Hepatocyte (in vitro differentiated cells): ENCODE measurements at places on chromosomes 7 and 10. TPM values are rescaled to one million over a fixed set of nuclear protein-coding genes. Genes with fewer than 3 reads are reported as not detected.
A peak's percentile ranks its signal among the peaks of the same experiment; 100 is the strongest.

DNA sequence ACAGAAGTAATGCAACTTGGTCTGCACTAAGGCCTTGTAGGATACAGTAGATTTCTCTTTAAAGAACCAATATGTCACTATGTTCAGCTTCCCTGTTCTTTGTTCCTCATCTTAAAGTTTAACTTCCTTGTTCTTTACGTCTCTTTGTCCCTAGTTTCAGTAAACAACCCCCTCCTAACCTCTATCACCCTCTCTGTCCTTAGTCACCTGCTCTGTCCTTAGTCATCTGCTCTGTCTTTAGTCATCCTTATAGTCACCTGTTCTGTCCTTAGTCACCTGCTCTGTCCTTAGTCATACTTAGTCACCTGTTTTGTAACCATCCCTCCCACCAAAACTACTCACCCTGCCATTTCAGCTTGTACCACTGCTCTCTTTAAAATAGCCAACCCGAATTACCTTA, 144.6 kb upstream of the TMEM106B start:
- peak; percentile 28 for DNase-seq

GRCh38 chr7:26278770-26279169, 12.9 kb upstream of the SNX10 start:
- DNase-seq: no peak

DNA sequence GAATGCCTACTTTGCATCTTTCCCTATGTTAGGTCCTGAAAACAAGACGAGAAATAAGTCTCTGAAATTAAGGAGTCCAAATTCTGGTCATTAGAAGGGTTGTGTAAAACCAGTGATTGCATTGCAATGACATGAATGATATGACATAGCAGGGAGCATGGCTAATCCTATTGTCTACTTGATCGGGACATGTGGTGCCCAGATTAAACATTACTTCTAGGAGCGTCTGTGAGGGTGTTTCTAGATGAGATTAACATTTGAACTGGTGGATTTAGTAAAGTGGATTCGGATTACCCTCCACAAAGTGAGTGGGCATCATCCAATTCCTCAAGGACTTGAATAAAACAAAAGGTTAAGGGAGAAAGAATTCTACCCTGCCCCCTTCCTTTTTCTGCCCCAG, 434.9 kb upstream of the KLF6 start:
- DNase-seq: no peak

GRCh38 chr10:427761-428519, 261.5 kb downstream of the DIP2C start:
- DNase-seq: no peak

DNA sequence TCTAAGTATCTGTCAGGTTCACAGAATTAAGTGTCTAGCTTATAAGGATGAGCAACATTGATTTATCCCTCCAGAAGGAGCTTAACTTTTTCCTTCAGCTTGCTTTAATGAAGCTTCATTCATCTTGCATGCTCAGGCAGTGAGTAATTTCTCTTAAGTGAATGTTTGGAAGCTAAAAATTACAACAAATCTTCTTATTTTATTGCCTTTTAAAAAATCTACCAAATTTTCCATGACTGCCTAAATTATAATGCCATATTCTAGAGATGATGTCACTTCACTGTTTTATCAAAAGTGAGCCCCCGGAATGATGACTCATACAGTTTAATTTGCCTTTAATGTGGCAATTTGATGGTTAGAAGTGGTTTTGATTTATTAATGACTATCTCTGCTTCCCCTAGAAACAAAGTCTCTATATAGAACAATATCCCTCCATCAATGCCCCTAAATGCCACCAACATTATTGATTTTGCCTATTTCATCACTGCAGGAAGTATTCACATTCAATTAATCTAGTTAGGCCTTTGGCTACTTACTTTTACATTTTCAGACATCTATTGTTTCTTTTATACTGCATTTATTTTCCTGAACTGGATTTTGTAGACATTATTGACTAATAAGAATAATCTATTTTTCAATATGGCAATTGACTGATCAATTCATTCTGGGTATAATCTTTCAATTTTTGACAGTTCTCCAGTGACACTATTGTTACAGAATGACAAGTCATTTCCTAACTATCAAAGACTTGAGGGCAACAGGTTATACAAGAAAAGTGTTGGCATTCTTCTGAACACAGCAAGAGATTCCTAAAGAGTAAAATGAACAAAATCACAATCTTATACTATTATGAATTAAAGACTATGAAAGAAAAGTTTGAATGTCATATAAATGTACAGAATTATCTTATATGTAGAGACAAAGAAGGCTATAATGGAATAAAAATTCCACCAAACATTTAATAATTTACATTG, 139.3 kb upstream of the ODAD2 start:
- DNase-seq: no peak

The PDZD7 gene
- 8.4 and 10.5 TPM in 2 replicates for polyA plus RNA-seq
